ENCODE measurements at places on chromosomes 2 and 18.

- DNase-seq: no peak
Measured at GRCh38 chr2:62641410-62641843, 64.1 kb upstream of the EHBP1 start.

- no peak for DNase-seq
Measured at GRCh38 chr2:237075749-237076599, 9.7 kb upstream of the COPS8 start.

DNA sequence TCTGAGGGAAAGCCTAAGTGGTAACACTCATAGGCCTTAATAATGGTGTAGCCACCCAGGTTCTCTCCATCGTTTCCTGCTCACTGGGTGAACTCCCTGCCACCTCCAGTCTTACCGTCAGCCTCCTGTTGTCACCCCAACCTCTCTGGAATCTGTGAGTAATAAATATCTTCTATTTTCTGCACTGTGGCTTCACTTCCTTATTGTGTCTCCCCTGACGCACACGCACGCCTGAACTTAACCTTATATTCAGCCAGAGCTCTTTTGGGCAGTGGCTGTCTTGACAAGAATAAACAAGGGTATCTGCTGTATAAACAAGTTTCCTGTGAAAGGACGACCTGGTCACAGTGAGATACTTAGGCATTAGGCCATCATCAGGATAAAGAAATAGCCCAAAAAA lies 467.2 kb downstream of the SPAG16 start:
- DNase-seq: no peak

GRCh38 chr2:68512966-68513365 lies 45.6 kb downstream of the APLF start:
- DNase-seq: no peak

GRCh38 chr2:231512222-231512621 lies 18.0 kb downstream of the NMUR1 start:
- no peak for DNase-seq

DNA sequence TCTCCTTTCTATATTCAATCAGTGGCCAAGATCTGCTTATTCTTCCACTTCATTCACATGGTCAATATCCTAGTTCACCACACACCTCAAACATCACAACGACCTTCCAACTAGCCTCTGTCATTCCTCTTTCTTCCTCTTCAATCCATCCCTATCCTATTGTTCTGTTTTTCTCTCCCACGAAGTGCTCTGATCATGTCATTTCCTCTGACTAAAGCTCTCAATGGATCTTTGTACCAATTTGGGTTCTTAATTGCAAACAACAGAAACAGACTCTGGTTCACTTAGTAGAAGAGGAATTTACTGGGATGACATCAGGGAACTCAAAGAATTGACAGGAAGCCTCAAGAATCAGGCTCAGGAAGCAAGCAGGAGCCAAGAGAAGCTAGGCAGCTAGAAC lies 23.5 kb downstream of the WNT10A start:
- DNase-seq: no peak

DNA sequence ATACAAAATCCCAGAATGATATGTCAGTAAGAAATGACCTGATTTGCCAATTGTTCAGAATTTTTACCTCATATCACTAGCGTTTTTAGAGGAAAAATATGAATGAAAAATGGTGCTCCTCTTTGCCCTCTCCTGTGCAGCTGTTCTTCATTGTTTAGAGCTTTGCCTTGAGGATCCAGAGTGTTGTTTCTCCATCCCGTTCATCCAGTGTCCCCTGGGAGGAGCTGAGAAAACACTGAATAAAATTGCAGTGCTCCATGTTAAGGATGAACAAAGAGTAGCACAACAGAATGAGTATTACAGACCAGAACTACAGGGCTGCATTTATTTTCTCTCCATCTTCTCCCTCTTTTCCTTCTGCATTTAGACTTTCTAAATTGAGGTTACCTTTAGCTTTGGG lies 133.1 kb downstream of the ADCYAP1 start:
- no peak for DNase-seq

DNA sequence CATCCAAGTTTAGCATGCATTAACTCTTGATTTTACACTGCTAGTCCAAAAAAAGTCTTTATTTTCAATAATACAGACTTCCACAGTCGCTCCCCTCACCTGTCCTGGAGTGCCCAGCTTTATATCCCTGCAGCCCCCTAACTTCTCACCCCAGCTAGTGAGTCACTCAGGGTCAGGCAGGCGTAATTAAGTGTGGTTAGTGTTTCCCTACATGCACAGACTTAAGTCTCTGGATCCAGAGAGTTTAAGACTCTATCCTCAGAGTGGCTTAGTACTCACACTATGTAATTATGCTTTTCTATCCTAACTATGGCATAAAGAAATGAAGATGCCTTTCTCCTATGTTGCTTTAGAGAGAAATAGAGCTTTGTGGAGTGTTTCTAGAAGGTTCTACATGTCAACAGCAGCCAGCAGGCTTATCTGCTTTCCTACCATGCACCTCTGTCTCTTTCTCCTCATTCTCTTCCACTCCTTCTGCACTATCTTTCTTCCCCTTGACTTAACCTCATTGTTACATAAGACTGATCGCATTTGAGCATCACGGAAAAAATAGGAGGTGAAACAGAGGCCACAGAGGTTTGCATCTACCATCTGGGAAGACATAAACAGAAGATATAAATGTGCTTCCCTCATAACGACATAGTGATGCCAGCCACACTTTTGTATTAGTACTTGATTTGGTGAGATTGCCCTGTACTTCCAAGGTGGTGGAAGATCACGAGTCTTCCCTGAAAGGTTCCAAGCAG lies 34.4 kb upstream of the PMAIP1 start:
- DNase-seq: no peak

- DNase-seq: no peak
Measured at GRCh38 chr2:219254590-219255201, 978 bp upstream of the TUBA4A start.

DNA sequence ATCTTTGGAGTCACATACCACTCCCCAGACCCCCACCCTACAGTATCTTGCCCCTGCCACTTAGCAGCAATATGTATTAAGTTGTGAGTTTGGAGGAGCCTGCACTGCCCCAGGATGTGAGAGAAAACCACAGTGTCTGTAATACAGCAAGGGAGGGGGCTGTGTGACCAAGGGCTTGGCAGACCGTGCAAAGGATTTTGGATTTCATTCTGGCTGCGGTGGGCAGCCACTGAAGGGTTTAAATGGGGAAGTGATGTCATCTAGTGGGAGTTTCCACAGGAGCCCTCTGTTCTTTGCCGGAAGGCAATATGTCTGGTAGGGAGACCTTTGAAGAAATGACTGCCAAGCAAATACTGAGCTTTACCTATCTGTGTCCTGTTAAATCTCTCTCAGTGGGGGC lies 202.4 kb downstream of the FHOD3 start:
- peak; percentile 34 for DNase-seq

GRCh38 chr18:3305933-3306332 lies 44.0 kb downstream of the MYL12B start:
- DNase-seq: no peak

DNA sequence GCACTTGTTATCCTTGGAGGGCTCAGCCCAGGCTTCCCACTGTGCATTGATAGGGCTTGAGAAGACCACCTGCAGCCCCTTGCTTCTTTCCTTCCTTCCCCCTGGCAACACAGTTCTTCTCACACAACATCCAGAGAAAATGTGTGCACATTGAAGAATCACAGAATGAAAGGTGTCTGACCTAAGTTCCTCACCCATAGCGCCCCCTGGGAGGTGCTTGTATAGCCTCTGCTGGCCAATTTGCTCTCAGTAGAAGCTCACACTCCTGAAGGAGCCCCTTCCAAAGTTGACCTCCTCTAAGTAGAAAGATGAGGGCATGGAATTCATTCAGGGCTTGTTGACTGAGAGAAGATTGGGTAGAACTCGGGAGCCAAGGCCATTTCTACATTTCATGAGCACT lies 758.4 kb upstream of the KLHL29 start:
- no peak for DNase-seq

GRCh38 chr2:113068706-113069485 lies 1.1 kb downstream of the IL1F10 start:
- no peak for DNase-seq

- DNase-seq: no peak
Measured at GRCh38 chr2:24016376-24016761, 6.5 kb downstream of the MFSD2B start.

Data from stimulated activated naive CD8-positive, alpha-beta T cell treated with anti-CD3 and anti-CD28 coated beads, Interleukin-15, amount 100 ng/mL, for 72 hours (primary cell).